ENCODE measurements at places on chromosomes 11 and 22.

GRCh38 chr11:127056338-127056971 lies 55.9 kb upstream of the KIRREL3 start:
- DNase-seq = no peak

GRCh38 chr22:34776817-34777216 lies 289.1 kb upstream of the ISX start:
- DNase-seq = no peak

GRCh38 chr11:126624506-126624905 lies 269.0 kb downstream of the ST3GAL4 start:
- no peak for DNase-seq

- no peak for DNase-seq
Measured at GRCh38 chr22:27501191-27501936, 300.2 kb downstream of the MN1 start.
